ENCODE measurements at places on chromosomes 16 and 17.
A peak's percentile ranks its signal among the peaks of the same experiment; 100 is the strongest.

DNA sequence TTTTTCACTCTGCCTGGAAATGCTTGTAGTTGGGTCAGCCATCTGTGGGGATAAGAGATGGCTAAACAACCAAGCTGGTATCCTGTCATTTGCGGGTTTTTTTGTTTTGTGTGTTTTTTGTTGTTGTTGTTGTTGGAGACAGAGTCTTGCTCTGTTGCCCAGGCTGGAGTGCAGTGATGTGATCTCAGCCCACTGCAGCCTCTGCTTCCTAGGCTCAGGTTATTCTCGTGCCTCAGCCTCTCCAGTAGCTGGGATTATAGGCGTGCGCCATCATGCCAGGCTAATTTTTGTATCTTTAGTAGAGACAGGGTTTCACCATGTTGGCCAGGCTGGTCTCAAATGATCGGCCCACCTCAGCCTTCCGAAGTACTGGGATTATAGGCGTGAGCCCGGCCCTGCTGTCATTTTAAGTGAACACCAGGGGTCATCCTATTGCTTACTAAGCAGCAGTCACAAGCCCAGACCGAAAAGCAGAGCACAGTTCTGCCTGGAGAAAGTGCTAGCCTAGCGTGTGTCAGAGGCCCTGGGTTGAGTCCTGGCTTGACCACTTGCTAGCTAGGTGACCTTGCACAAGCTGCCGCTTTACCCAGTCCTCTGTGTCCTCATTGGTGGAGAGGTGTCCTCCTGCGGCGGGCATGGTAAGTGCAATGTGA is 4.6 kb downstream of the SMCR8 start:
- no peak for DNase-seq

- DNase-seq: no peak
Measured at GRCh38 chr17:57408071-57408811, 151.9 kb downstream of the MSI2 start.

DNA sequence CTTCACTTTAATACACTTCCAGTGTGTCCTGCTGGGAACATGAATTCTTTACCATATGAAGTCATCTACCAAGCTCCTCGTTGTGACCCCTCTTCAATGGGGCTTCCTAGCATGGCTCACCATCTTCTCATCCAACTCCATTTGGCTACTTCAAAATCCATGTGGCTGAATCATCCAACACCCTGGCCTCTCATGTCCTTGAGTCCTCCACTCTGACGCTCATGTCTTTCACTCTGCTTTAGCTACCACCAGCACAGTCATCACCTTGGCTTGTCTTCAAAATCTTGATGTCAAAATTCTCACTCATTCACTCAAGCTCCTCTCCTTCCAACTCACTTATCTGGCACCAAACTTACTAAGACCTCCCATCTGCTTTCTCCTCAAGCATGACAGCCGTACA is 35.8 kb downstream of the AMFR start:
- no peak for DNase-seq

- peak; percentile 47 for DNase-seq
Measured at GRCh38 chr16:1942047-1942809, 771 bp downstream of the MSRB1 start.

DNA sequence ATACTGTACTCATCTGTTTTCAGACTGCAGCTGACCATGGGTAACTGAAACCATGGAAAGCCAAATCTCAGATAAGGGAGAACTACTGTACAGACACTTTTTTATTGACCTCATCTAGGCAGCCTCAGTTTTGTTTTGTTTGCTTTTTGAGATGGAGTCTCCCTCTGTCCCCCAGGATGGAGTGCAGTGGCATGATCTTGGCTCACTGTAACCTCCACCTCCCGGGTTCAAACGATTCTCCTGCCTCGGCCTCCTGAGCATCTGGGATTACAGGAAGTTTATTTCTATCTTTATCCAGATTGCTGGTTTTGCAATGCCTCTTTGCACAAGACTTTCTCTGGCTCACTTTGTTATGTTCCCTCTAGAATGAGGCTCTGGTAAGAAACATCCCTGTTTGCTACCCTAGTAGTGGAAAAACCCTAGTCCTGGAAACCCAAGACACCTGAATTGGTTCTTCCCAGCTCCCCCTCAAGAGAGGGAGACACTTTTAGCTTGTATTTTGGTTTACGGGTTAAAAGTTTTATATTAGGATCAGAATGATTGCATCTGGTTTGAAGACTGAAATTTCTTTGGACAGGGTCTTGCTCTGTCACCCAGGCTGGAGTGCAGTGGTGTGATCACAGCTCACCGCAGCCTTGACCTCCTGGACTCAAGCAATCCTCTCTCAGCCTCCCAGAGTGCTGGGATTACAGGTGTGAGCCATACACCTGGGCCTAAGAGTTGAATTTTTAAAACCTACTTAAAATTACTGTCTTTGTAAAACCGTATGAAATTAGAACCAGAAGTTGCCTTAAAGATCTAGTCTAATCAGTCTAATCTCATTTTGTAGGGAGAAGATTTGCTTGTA is 38.9 kb downstream of the ZNF207 start:
- no peak for DNase-seq

- no peak for DNase-seq
Measured at GRCh38 chr16:64406770-64407181, 715.1 kb downstream of the CDH11 start.

GRCh38 chr17:4142107-4142900 is 526 bp downstream of the ZZEF1 start:
- DNase-seq: no peak

GRCh38 chr17:27553019-27553511 is 77.9 kb upstream of the LGALS9 start:
- no peak for DNase-seq

DNA sequence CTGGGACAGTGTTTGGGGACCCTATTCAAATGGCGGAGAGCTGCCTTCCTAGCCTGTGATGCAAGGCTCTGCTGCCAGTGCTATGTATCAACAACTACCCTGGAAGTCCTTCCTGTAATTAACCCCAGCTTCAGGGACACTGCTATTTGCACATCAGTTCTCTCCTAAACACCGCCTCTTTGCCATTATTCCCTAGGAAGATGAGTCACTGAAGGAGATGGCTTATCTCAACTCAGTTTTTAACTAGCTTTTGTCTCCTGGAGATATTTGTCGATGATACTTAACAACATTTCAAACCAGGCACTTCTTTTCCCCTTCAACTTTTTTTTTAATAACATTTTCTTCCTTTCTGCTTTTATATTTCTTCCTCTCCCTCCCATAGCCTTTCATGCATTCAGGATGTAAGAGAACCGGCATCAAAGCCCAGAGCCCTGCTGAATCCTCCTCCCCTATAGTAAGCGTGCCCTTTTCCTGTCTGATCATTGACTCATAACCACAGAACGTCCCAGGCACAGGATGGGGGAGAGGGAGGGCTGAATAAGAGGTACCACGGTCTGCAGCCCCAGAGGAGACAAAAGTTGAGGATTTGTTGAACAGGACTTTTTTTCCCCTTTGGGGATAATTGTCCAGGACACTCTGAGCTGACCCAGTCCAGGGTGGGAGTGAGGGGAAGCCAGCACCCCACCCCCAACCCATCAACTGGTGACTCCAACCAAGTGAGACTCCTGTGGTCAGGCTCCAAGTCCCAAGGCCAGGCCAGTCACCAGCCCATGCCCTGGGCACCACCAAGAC is 387.8 kb upstream of the SALL1 start:
- no peak for DNase-seq

DNA sequence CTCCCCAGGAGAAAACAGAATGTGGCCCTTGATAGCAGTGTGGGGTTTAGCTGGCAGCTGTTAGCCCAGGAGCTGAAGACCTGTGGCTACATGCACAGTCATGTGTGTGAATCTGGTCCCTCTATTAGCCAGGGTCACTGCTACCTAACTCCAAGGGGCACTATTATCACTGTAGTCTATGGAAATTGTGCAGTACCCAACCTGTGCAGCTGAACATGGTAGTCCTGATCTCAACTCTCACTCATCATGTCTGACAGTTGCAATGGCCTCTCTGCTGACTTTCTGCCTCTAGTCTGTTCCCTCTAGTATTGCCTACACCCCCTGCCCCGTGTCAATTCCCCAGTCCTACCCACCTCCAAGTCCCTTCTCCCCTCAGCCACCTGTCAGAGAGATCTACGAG is 67.4 kb downstream of the RAB11FIP4 start:
- no peak for DNase-seq

- no peak for DNase-seq
Measured at GRCh38 chr17:31696184-31696602, 162.9 kb downstream of the COPRS start.

DNA sequence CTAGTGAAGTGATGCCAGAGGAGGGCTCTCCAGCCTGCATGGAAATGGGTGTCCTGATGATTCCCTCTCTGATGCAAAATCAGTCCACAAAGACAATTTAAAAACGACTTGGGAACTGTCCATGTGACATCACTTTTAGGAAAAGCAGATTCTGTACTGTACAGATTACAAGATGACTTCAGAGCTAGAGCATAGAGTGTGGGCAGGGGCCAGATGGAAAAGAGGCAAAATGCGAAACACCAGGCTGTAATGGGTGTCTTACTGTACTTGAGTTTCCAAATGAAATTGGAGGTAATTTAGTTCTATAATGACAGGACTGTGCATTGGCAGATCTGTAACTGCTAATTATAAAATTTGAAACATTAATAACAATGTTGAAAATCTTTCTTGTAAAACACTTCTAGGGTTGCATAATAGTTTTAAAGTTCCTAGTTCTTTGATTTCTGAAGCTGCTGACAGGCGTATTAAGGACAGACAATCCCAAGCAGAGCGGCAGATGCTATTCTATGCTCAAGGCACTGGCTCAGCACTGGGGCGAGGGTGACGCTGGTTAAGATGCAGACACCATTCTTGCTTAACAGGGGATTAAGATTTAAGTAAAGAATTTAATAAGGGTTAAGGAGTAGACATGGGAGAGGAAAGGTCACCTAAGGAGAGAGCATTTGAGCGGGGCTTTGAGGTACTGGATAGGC is 29.6 kb downstream of the OGFOD1 start:
- DNase-seq: no peak

DNA sequence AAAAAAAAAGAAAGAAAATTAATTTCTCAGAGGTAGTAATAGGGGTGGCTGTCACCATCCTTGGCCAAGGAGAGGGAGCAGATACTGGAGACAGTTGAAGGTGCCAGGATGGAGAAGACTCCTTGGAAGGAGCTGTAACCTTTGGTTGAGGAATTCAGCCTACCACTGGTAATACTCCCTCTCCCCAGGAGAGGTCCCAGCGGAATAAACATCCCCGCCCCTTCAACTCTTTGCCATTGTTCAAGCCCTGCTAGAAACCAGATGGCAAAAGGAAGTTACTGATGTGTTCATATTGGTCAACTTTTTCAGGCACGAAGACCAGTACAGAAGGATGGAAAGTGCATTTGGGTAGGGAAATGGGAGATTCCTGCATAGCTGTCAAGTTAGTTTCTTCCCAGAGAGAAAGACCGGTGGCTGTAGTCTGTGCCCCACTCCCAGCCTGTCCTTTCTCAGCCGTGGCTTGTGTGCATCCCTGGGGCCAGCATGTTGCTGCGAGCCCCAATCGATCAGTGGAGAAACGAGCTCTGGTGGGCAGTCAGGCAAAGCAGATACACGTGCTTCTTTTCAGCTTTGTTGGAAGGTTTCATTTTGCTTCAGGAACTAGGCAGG is 612.1 kb downstream of the MAF start:
- no peak for DNase-seq

- no peak for DNase-seq
Measured at GRCh38 chr16:71344315-71344905, 14.1 kb upstream of the CALB2 start.

DNA sequence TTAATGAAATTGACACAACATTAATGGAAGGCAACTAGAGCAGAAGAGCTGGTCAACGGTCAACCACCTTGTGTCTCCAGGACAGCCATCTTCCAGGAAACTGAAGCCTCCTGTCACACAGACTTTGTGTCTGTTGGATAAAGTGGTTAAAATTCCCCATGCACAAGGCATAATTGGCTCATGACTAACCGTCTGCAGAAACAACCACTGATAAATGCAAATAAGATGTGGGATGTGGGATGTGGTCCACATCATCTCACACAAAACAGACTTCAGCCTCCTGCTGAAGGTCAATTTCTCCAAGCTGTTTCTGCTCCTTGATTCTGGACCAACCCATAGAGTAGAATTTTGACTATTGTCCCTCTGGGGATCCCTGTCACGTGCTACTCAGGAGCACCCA is 26.9 kb upstream of the XYLT1 start:
- no peak for DNase-seq

DNA sequence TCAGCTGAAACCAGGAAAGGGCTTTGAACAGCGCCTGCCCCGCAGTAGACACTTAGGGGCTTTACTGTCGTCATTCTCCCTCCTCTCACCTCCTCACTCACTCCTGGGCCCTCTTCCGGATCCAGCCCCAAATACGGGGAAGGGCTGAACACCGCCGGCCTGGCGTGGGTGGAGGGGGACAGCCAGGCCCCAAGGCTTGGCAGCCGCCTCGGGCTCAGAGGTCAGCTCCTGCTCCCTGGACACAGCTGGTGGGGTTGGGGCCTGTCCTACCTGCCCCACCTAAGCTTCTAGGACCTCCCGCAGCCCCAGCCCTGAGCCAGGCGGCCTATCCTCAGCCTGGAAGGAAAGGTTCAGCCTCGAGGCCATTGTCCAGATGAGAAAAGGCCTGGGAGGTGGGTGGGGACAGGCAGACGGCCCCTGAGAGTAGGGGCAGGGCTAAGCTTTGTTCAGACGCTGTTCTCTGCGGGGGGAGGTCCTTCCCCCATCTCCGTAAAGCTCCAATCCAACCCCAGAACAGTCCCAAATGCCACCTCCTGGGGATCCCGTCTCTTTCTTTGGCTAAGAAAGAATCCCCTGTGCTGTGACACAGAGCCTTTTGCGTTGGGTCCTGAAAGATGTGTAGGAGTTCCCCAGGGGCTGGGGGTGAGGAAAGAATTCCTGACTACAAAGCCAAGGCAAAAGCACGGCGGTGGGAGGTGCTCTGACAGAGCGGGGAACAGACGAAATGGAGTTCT is 881 bp upstream of the LLGL1 start:
- no peak for DNase-seq

- no peak for DNase-seq
Measured at GRCh38 chr17:42920922-42921321, 20.3 kb downstream of the G6PC1 start.

DNA sequence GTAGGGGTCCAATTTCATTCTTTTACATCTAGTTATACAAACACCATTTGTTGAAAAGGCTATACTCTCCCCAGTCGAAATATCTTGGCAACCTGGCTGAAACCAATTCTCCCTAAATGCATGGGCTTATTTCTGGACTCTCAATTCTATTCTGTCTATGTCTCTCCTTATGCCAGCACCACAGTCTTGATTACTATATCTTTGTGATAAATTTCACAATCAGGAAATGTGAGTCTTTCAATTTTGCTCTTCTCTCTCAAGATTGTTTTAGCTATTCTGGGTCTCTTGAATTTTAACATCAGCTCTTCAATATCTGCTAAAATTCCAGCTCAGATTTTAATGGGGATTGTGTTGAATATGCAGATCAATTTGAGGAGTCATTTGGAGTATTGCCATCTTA is 5.9 kb upstream of the TRIM25 start:
- no peak for DNase-seq

DNA sequence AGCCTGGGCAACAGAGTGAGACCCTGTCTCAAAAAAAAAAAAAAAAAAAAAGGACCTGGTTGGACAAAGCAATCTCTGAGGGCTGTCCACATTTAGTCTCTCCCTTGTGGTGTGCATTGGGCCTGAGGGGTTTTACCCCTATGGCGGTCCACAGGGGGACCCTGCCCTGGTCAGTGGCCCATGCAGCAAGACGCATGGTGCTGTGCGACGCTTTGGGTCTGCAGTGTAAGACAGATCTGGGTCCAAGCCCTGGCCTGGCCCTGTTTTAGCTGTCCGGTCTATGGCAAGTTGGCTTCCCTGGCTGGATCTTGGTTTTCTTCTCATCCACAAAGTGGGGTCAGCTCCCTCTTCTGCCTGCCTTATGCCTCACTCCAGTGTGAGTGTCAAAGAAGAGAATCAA is 123.2 kb upstream of the NLRP1 start:
- no peak for DNase-seq

Data from CD4-positive, alpha-beta T cell treated with Interleukin-1 beta for 1 hour (primary cell).